ENCODE measurements at places on chromosomes 11 and 22. TPM values are rescaled to one million over a fixed set of nuclear protein-coding genes. Genes with fewer than 3 reads are reported as not detected.
A peak's percentile ranks its signal among the peaks of the same experiment; 100 is the strongest.

GRCh38 chr11:69539416-69540117 lies 58.1 kb downstream of the LINC01488 start:
- peak; percentile 77 for DNase-seq

The NDUFA6 gene
- total RNA-seq: 52.1 TPM

The PRSS23 gene
- total RNA-seq: 208 TPM

DNA sequence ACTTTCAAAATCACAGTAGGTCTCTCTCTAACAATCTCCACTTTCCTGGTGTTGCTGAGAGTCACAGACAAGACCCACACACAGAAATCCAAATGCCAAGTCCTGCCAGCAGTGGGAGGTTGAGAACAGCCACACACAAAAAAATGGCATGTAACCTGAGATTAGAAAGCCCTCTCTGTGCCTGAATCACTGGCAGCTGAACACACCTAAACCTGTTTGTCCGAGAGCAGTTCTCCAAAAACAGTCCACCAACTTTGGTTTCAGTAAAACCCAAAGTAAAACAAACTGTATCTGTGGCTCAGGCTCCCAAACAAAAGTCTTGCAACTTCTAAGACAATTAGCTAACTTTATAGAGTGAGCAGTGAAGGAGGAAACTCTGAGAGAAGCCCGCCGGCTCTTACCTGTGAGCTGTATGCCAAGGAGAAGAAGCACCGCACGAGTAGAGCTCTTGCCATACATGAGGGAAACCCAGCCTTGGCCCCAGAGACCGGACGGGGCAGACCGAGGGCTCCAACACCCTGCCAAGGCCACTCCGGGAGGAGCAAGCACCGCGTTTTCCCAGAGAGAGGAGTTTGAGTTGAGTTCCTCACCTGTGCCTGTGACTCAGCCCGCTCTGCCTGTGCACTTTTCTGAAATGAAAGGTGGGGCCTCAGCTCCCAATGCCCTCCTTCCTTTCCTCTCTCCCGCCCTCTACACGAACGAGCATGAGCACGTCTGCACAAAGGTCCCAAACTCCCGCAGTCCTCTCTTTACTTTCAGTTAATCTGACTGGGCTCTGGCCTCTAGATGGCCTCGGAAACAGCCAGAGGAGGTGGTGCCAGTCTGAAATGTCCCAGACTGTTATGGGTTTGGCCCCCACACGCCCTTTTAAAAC lies at the start of gene MPZL2:
Gene MPZL2, minus strand, starts transcription at position 603 of the 874 bp plus-strand sequence. Its CDS starts 144 bp downstream, at position 459.
- DNase-seq: no peak

The DNAJB13 gene
- not detected for total RNA-seq

- no peak for DNase-seq
Measured at GRCh38 chr22:33971561-33971961, 51.3 kb upstream of the LARGE1 start.

GRCh38 chr22:44438056-44438455 lies 60.0 kb downstream of the RTL6 start:
- DNase-seq: peak; percentile 65

GRCh38 chr11:111114091-111114490 lies 131.4 kb upstream of the POU2AF2 start:
- no peak for DNase-seq

DNA sequence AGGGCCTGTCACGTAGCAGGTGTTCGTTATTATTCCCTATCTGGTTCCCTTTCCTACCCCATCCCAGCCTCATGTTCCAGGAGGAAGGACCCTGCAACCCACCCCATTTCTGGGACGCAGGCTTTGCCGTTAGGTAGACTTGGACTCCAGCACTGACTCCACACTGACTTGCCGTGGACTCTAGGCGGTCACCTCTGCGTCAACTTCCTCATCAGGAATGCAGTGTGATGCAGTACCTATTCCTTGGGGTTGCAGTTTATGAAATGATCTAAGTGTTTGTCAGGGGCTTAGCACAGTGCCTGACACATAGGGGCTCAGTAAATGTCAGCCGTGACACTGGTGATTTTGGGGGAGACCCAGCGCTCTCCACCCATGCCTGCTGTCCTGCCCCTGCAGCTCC lies 16.8 kb downstream of the DGKZ start:
- DNase-seq: no peak

DNA sequence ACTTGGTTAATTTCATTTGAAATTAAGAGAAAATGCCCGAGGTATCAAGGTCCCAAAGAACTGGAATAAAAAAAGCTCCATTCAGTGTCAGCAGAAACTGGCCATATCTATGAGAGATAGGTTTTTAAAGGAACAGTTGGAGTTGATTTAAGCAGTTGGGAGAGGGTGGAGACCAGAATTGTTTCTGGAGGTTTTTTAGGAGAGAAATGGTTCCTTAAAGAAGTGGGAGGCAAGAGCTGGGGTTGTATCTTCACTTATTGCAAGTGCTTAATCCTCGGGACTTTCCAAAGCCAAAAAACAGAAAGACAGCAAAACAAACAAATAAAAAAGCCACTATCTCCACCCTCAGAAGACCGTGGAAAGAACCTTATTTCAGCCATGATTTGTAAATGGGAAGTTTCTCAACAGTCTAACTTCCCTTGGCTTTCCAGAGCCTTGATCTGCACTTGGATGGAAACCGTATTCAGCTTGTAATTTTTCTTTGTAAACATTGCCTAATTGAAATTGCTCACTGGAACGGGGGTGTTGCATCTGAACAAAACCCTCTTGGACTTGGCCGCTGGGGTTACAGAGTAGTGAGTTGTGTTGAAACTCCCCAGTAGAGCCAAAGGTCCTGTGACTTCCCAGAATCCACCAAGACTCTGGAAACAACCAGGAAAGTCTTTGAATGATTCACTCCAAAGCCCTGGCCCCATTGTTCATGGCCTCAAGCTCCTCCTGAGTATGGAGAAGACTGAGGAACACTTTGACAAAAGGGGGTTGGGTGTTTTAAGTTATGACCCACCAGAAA lies 115.6 kb downstream of the SLC1A2 start:
- DNase-seq: no peak

- no peak for DNase-seq
Measured at GRCh38 chr11:12540075-12540680, 134.0 kb upstream of the TEAD1 start.

GRCh38 chr11:129932381-129933067 lies 37.1 kb upstream of the NFRKB start:
- no peak for DNase-seq
